ENCODE measurements at places on chromosomes 5 and 9.

DNA sequence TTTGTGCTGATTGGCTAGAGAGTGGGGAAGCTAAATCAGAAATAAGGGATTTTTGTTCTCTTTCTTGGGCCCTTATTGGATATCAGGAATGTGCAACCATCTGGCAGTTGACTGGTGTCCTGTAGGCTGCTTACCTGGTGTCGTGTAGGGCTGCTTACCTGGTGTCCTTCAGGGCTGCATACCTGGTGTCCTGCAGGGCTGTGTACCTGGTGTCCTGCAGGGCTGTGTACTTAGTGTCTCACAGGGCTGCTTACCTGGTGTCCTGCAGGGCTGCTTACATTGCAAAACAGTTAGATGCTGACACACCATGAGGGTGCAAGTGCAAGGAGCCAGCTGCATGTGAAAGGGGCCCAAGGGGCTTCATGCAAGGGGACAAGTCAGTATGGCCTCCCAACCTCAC, 249.3 kb downstream of the ICE1 start:
- no peak for DNase-seq

- DNase-seq, result no peak
Observed at GRCh38 chr5:97550164-97550563, 367.1 kb upstream of the RIOK2 start.

GRCh38 chr5:153827397-153827796, 211.3 kb downstream of the FAM114A2 start:
- DNase-seq, result no peak

DNA sequence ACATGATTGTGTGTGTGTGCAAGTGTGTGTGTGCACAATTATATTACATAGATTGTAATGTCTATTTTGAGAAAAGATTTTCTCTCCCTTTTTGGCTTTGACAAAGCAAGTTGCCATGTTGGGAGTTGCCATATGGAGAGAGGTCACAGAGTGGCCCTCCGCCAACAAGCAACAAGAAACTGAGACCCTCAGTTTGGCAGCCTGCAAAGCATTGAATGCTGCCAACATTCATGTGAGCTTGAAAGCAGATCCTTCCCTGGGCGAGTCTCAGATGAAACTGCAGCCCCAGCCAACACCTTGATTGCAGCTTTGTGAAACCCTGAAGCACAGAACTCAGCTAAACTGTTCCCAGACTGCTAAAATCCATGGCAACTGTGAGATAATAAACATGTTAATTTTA, 498.0 kb downstream of the NR2F1-AS1 start:
- DNase-seq, result no peak

DNA sequence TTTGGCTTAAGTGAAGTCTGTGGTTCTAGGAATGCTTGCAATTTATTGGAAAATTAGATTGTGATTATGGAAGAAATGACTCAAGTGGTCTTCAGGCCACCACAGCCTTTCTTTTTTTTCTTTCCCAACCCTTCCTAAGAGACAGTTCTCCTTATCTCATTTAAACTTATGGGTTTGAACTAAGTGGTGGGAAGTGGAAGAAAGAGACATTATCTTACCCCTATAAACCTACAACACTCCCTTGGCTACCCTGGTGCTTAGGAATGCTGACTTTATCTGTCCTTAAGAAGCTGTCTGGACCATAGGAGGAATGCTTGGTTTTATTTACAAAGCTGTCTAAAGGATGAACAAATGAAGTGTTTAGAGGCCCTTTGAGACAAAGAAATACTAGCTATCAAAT, 5.1 kb upstream of the ERAP1 start:
- DNase-seq, result no peak

GRCh38 chr5:6766604-6767093, 53.4 kb downstream of the TENT4A start:
- DNase-seq, result peak; percentile 98

- no peak for DNase-seq
Observed at GRCh38 chr5:111229871-111230810, 6.0 kb downstream of the CAMK4 start.

DNA sequence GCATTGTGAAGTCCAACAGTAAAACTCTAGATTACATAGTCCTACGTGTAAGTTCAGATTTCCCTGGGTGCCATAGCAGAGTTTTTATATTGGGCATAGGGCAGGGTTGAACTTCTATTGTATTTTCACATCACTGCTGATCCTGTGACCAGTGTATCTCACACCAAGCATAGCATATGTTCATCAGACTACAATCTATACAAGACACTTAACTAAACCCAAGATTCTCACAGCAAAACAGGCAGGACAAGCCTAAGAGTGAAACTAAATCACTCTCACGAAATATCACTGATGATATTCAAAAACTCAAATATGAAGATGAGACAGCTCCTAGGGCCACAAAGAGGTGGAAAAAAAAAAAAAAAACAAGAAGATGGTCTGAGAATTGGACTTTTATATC, 3.2 kb upstream of the PPP1R2B start:
- no peak for DNase-seq

DNA sequence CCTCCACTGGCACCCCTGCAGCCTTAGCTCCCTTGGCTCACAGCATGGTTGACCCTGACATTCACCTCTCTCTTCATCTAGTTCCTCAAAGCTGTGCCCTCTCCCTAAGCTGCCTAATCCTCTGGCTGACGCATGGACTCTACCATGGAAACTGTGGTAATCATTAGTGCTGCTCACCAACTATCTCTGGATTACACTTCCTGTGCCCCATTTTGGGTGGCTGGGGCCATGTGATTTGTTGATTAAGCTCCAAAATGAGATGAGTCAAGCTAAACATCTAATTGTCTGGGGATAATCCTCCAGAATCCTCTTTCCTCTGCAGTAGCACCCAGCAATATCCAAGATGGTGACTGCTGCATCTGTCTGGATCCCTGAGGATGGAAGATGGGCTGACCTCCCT, 264.4 kb downstream of the SH3GL2 start:
- DNase-seq, result no peak

DNA sequence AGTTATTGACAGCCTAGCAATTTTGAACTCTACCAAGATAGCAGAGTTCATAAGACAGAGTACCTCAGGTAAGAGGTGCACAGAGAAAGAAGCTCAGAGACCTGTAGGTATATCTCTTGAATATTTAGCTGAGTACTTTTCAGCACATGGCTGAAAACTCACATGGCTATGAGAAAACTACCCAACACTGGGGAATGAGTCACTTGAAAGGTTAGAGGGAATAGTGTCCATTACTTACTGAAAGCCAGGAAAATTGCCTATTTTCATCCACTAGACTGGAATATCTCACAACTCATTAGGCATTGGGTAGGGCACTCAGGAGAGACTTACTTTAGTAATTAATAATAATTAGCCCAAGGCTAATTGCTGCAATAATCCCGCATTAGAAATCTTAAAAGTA, 8.3 kb downstream of the TSLP start:
- DNase-seq, result no peak

GRCh38 chr5:33936004-33936380, 194 bp upstream of the RXFP3 start:
- DNase-seq, result peak; percentile 72

GRCh38 chr5:84693256-84693655, 308.6 kb upstream of the EDIL3 start:
- no peak for DNase-seq

DNA sequence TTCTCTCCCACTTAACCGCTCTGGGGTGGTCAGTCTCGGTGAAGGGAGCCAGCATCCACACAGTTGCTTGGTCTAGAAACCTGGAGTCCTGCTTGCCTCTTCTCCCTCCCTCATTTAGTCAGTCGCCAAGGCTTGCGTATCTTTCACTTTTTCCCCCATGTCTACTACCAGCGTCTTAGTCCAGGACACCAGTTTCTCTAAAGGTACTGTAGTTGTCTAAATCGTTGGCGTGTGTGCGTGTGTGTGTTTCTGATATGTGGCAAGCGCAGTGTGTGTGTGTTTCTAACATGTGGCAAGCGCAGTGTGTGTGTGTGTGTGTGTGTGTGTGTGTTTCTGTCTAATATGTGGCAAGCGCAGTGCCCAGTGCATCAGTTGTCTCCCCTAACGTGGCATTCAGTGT, 641 bp downstream of the ATP6V1G1 start:
- no peak for DNase-seq

- DNase-seq, result no peak
Observed at GRCh38 chr5:101720033-101720432, 576.1 kb downstream of the SLCO4C1 start.

DNA sequence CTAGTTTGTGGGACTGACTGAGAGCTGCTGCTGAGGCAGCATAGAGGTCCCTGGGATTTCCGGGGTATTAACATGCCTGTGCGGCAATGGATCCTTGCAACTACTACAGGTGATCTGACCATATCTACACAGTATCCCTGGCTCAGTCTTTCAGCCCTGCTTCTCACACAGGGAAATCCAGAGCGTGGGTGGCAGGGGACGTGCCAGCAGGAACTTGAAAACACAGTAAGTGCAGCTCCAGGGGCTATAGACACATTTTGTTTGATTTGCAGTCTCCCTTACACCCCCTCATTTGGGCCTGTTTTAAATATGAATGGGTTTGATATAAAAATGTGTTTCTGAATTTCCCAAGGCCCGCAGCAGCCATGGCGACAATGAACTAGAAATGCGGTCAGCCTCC, 209.5 kb downstream of the DCP2 start:
- no peak for DNase-seq

DNA sequence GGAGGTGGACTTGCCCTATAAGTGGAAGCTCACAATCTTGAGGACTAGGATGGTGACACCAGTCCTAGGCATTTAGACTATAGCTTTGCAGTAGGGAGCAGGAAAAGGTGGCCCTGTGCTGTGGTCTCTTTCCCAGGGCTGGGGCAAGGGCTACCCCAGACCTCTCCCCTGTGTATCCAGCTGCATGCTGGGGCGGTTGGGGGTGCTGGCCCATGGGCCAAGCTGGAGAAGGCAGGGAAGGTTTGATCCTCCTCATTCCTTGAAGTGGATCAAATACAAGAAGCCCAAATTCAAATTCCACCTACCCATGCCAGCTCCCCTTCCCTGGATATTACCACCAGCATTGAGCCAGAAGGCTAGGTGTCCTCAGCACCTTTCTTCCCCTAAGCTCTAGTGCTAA, 2.2 kb upstream of the PTGS1 start:
- no peak for DNase-seq

DNA sequence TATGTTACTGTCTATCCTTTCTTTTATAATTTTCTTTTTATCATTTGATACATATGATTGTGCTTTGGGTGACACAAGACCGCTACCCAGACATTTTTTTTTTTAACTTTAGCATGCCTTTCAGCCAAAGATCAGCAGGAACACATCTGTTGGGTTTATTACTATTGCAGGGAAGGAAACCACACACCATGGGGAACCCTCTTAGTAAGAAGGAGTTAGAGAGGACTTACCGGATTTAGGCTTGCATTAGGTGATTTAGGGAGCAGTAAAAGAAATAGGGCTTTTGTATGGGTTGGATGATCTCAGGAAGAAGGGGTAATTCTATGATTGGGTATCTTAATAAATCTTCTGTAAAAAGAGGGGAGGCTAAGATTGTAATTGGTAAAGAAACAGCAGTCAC, 138.2 kb downstream of the SNX18 start:
- no peak for DNase-seq

DNA sequence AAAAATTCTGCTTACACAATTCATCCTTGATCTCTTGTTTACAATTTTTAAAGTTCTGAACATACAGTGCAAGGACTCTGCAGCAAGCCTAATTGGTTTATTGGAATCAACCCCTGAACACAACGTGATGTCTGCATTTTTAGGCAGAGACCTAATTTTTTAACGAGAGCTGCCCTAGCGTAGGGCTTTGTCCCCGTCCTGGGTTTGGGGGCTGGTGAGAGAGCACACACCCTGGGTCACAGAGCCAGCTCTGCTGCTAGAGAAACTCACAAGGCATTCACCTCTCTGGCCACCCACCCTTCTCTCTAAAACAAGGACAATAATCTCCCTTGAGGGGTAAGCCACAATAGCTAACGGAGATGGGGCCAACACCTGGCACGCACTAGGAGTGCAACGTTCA, 28.2 kb downstream of the SH3PXD2B start:
- DNase-seq, result no peak
